ENCODE measurements at places on chromosomes 1 and 21. TPM values are rescaled to one million over a fixed set of nuclear protein-coding genes. Genes with fewer than 3 reads are reported as not detected.

GRCh38 chr1:107291987-107292386 lies 151.1 kb downstream of the NTNG1 start:
- no peaks in the 10 kb centered on the region for H3K27me3 ChIP-seq
- no peak overlapping the region for H3K4me3 ChIP-seq
- H3K4me1 ChIP-seq, result peaks cover 15% of the 10 kb centered on the region
- no peak overlapping the region for H3K27ac ChIP-seq
- no peaks in the 10 kb centered on the region for H3K36me3 ChIP-seq
- no peak for DNase-seq

- peaks cover 36% of the 10 kb centered on the region for H3K36me3 ChIP-seq
- H3K27me3 ChIP-seq, result no peaks in the 10 kb centered on the region
- H3K4me1 ChIP-seq, result peaks cover 20% of the 10 kb centered on the region
- H3K27ac ChIP-seq, result peak overlapping the region; percentile 2
- no peak overlapping the region for H3K4me3 ChIP-seq
- peak; percentile 59 for DNase-seq
Measured at GRCh38 chr1:33298623-33299277, 22.1 kb downstream of the A3GALT2 start.

DNA sequence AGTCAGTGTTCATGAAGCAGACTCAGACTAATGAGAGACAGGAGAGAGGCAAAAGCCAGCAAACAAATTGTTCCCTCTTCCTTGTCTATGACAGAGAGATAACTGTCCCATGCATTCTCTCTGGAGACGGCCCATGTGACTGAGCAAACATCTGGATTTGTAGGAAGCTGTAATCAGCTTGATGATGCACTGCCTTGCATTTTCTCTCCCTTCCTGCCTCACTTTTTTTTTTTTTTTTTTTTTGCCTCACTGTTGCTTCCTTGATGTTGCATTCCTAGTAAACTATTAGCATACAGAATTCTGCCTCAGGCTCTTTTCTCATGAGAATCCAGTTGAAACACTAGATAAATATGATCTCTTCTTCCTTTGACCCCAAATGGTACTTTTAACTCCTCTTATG lies 134.5 kb downstream of the HHIPL2 start:
- no peaks in the 10 kb centered on the region for H3K27me3 ChIP-seq
- peak; percentile 26 for DNase-seq
- no peak overlapping the region for H3K4me3 ChIP-seq

DNA sequence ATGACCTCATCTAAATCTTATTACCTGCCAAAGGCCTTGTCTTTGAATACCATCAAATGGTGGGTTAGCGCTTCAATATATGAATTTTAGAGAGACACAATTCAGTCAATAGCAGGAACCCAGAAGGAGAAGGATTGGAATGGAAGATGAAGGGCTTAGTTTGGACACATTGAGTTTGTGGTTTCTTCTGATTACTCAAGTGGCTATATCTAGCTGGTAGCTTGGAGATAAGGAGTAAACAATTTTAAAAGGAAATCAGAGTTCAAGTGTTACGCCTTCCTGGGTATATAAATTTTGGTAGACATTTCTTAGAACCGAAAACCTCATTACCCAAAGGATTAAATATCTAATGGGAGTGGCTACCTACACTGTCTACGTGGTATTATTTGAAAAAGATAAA lies 80.2 kb downstream of the RGS2 start:
- no peak overlapping the region for H3K27ac ChIP-seq
- H3K4me3 ChIP-seq, result no peak overlapping the region
- no peak for DNase-seq
- no peaks in the 10 kb centered on the region for H3K36me3 ChIP-seq
- no peaks in the 10 kb centered on the region for H3K27me3 ChIP-seq

DNA sequence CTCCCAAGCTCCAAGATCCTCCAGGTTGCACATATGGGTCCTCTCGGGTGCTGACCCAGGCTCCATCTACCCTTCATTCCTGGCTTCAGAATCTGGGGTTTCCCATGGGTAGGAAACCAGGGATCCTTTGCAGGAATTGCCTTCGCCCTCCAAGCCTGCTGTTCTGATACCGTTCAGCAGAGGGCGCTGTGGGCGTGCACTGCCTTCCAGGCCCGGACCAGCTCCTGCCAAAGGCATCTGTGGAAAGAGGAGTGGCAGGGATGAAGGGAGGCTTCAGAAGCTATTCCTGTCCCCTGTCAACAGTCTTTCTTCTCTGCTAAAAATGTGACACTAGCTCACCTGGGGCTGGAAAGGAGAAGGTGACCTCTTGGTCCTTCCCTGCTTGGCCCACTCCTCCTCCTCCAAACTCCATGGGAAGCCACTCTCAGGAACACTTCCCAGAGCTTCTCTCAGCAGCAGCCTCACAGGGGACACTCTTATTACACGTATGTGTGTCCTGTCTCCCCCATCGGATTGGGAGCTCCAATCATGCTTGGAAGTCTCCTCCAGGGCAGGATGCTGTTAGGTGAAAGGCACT lies 71.2 kb downstream of the VWA5B1 start:
- no peaks in the 10 kb centered on the region for H3K36me3 ChIP-seq
- peak; percentile 64 for DNase-seq
- H3K27ac ChIP-seq, result no peak overlapping the region
- peaks cover 31% of the 10 kb centered on the region for H3K27me3 ChIP-seq
- H3K4me3 ChIP-seq, result no peak overlapping the region

- DNase-seq, result no peak
- H3K4me1 ChIP-seq, result no peaks in the 10 kb centered on the region
- H3K27ac ChIP-seq, result no peak overlapping the region
- H3K4me3 ChIP-seq, result no peak overlapping the region
- H3K27me3 ChIP-seq, result no peaks in the 10 kb centered on the region
Measured at GRCh38 chr1:236916131-236916800, 88.0 kb downstream of the MT1HL1 start.

- H3K4me3 ChIP-seq, result no peak overlapping the region
- H3K4me1 ChIP-seq, result peaks cover 8% of the 10 kb centered on the region
- no peaks in the 10 kb centered on the region for H3K27me3 ChIP-seq
- no peaks in the 10 kb centered on the region for H3K36me3 ChIP-seq
- DNase-seq, result no peak
- no peak overlapping the region for H3K27ac ChIP-seq
Measured at GRCh38 chr21:29084372-29084771, 10.9 kb upstream of the CCT8 start.

DNA sequence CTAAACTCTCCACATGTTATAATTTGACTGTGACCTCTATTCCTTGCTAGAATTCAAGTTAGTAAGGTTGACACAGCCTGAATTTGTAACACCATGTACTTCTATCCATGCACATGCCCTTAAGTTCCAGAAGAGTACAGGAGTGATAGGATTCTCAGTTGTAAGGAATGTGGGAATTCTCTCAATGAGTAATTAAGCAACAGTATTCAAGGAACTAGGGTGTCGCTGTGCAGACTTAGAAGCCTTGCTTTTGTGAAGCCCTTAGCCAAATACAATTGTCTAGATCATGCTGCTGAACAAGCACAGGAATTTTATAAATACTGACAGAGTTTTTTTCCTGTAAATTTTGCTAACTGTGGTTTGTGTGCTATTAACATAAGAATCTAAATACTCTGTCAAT lies 276.3 kb upstream of the PTBP2 start:
- no peaks in the 10 kb centered on the region for H3K27me3 ChIP-seq
- no peak overlapping the region for H3K4me3 ChIP-seq
- no peak overlapping the region for H3K27ac ChIP-seq
- DNase-seq, result no peak
- H3K4me1 ChIP-seq, result no peaks in the 10 kb centered on the region

DNA sequence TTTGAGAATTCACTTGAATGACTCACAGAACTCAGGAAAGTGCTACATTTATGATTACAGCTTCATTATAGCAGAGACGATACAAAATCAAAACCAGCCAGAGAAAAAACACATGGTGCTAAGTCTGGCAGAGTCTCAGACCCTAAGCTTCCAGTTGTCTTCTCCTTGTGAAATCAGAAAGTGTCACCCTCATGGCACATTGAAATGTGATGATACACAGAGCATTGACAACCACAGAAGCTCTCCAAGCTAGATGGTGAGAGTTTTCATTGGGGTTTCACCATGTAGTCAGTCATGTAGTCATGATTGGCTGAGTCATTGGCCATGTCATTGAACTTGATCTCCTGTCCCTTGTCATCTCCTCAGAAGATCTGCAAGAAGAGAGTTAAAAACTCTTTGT lies 526.6 kb downstream of the MRPL39 start:
- DNase-seq, result no peak
- no peaks in the 10 kb centered on the region for H3K27me3 ChIP-seq
- H3K27ac ChIP-seq, result no peak overlapping the region
- no peaks in the 10 kb centered on the region for H3K4me1 ChIP-seq

DNA sequence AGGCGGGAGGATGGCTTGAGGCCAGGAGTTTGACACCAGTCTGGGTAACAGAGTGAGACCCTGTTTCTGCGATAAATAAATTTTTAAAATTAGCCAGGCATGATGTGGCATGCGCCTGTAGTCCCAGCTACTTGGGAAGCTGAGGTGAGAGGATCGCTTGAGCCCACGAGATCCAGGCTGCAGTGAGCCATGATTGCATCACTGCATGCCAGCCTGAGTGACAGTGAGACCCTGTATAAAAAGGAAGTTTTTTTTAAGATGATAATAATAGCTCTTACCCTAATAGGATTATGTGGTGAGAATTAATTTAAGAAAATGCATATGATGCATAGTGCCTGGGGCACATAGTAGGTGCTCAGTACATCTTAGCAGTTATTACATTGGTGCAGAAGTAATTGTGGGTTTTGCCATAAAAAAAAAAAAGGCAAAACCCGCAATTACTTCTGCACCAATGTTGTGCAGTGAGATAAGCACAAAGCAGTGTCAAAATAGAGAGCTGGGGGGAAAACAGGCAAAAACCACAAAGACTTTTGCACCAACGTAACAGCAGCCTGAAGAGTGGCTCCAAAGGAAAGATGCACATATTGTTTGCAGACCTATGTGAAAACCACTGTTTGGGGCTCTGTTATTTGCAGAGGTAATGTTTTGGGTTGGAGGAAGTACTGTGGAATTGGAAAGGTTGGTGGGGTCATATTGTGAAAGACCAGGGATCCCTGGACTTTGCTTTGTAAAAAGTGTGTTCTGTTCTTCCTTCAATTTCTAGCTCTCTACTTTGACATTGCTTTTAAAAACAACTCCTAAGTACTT lies 72.4 kb downstream of the PLXNA2 start:
- no peak for DNase-seq
- H3K27ac ChIP-seq, result no peak overlapping the region
- peaks cover 10% of the 10 kb centered on the region for H3K4me1 ChIP-seq
- no peaks in the 10 kb centered on the region for H3K36me3 ChIP-seq
- H3K27me3 ChIP-seq, result no peaks in the 10 kb centered on the region

- H3K27ac ChIP-seq, result no peak overlapping the region
- DNase-seq, result no peak
- H3K4me3 ChIP-seq, result no peak overlapping the region
- H3K36me3 ChIP-seq, result no peaks in the 10 kb centered on the region
- H3K27me3 ChIP-seq, result no peaks in the 10 kb centered on the region
Measured at GRCh38 chr1:177567393-177567792, 396.6 kb downstream of the BRINP2 start.

DNA sequence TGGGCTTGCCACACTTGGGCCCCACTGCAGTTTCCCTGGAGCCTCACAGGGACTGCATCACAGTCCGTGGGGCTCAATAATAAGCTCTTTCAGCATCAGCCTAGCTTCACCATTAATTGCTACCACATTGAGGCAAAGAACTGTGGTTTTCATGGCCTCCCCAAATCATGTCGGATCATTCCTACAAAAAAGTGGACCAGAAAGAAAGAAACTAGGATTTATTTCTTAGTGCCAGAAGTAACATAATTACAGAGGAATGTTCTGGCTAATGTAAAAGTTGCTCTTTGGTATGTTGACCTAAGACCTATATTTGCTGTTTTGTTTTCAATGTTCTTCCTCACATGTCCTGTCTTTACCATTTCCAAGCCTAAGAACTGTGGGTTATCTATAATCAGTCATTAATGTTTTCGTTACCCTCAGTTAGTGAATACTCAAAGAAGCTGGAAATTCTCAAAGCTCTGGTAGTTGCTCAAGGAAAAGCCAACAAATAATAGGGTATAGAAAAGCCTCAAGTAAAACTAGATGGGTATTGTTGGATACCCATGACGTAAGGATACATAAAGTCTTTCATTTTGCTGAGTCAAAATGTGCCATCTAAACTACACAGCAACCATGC lies 173.9 kb downstream of the LTN1 start:
- H3K27me3 ChIP-seq, result no peaks in the 10 kb centered on the region
- H3K27ac ChIP-seq, result peak overlapping the region; percentile 11
- no peaks in the 10 kb centered on the region for H3K36me3 ChIP-seq
- H3K4me3 ChIP-seq, result no peak overlapping the region

GRCh38 chr1:4071653-4072052 lies 171.6 kb upstream of the C1orf174 start:
- H3K4me3 ChIP-seq, result no peak overlapping the region
- DNase-seq, result no peak
- H3K36me3 ChIP-seq, result no peaks in the 10 kb centered on the region
- H3K27ac ChIP-seq, result no peak overlapping the region
- peaks cover 2% of the 10 kb centered on the region for H3K4me1 ChIP-seq

DNA sequence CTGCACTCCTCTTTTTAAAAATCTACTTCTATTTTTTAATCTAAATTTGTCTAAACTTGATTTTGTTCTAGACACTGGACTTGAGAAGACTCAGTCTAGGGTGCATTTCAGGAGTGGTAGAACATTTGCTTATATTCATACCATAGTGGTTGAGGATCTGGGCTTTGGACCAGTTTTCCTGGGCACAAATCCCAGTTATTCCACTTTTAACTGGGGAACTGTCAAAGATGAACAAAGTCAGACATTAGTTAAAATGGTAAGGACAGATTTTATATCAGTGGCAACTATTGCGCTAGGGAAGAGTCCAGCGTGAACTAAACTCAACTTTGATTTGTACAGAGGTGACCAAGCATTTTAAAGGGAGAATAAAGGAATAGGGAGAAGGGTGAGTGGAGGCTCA lies 102.4 kb downstream of the FMN2 start:
- H3K4me3 ChIP-seq, result no peak overlapping the region
- H3K4me1 ChIP-seq, result no peaks in the 10 kb centered on the region
- no peak overlapping the region for H3K27ac ChIP-seq
- DNase-seq, result peak; percentile 24
- H3K27me3 ChIP-seq, result no peaks in the 10 kb centered on the region
- H3K36me3 ChIP-seq, result no peaks in the 10 kb centered on the region

GRCh38 chr1:225572422-225572821 lies 80.5 kb downstream of the ENAH start:
- no peak overlapping the region for H3K4me3 ChIP-seq
- no peaks in the 10 kb centered on the region for H3K36me3 ChIP-seq
- H3K27ac ChIP-seq, result no peak overlapping the region
- peaks cover 2% of the 10 kb centered on the region for H3K4me1 ChIP-seq
- no peaks in the 10 kb centered on the region for H3K27me3 ChIP-seq

GRCh38 chr21:46210378-46211136 lies 18.0 kb downstream of the LSS start:
- peaks cover 3% of the 10 kb centered on the region for H3K36me3 ChIP-seq
- H3K27ac ChIP-seq, result no peak overlapping the region
- no peaks in the 10 kb centered on the region for H3K27me3 ChIP-seq
- H3K4me3 ChIP-seq, result no peak overlapping the region
- DNase-seq, result no peak

The HSPA13 gene
- 5.1 TPM for polyA plus RNA-seq

The DAP3 gene
- 101 TPM for polyA plus RNA-seq

The NOC2L gene
- polyA plus RNA-seq, result 61.2 TPM

The RPTN gene
- not detected for polyA plus RNA-seq

The KLHDC9 gene
- 5.8 TPM for polyA plus RNA-seq

The RASAL2 gene
- 5.2 TPM for polyA plus RNA-seq

The SPRR3 gene
- polyA plus RNA-seq, result 1.2 TPM

The VHLL gene
- not detected for polyA plus RNA-seq

The CTSS gene
- polyA plus RNA-seq, result 516 TPM

The PTPN22 gene
- 4.2 TPM for polyA plus RNA-seq

The RGS5 gene
- polyA plus RNA-seq, result 23.0 TPM

The OLFML2B gene
- 3.0 TPM for polyA plus RNA-seq

Data from lung (tissue), 17 donors.